Panc1 (cell line): ENCODE measurements at places on chromosomes 13 and 19. TPM values are rescaled to one million over a fixed set of nuclear protein-coding genes. Genes with fewer than 3 reads are reported as not detected.

DNA sequence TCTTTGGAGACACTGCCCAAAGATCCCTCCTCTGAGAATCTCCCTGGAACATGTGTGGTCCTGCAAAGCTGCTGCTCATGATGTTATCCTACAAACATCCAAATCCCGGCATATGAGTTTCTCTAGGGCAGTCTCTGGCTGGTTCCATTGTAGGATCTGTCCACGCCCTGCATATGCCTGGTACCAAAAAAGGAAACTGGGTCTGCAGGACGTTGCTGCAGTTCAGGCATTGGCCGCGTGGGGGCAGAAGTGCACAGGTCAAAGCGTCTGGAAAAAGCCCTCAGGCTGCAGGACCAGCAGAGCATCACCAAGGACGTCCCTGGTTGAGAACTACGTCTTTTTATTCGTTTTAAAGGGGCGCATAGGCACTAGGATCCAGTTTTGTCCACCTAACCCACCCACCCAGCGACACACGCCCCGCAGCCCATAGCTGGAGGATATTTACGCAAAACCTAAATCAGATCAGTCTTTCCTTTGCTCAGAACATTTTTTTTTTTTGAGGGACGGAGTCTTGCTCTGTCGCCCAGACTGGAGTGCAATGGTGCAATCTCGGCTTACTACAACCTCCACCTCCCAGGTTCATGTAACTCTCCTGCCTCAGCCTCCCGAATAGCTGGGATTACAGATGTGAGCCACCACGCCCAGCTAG lies 12.9 kb upstream of the ZNF564 start:
- H3K27ac ChIP-seq: no peak overlapping the region
- peak; percentile 69 for DNase-seq
- no peaks in the 10 kb centered on the region for H3K27me3 ChIP-seq
- no peak overlapping the region for H3K4me3 ChIP-seq
- H3K36me3 ChIP-seq: no peaks in the 10 kb centered on the region

The CTXN1 gene
- 89.4 TPM for total RNA-seq

The RGS9BP gene
- total RNA-seq: 1.3 TPM

The NCAN gene
- total RNA-seq: 0.15 TPM

DNA sequence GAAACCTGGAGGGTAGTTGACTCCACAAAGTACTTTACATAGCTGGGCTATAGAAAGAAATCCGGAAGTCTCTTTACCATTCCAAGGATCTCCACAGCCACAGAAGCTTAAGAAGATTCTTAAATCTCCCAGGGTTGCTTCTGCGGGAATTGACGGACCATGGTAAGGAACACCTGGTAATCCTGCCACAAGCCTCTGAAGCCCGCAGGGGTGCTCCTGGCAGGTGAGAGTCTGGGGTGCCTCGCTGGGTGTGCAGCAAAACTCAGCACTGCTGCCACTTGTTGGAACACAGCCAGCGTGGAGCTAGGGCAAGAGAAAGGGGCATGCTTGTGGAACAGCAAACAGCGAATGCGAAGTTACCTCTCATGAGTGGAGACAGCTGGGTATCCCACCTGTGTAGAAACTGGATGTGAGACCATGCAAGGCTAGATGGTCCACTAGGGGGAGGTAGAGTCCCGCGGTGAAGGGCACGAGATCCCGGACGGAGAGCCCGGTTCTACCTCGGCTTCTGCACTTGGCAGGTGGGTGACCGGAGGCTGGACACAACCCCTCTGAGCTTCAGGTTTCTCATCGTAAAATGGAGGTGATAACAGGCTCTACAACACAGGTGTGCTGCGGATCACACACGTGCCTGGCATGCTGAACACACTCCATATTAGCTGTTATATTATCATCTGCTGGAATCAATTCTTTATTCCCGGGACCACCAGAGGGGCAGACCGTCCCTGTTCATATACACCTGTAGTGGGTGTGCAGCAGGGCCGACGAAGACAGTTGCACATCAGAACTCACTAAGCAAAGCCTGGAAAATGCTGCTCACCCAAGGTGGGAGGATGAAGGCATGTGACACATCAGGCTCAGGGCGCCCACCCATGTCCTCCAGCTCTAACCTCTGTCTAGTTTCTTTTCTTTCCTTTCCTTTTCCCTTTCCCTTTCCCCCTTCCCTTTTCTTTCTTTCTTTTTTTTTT lies 24.1 kb upstream of the UBAC2 start:
- H3K27me3 ChIP-seq: no peaks in the 10 kb centered on the region; the same call in 1 of the 2 replicates
- peak; percentile 46 for DNase-seq
- no peak overlapping the region for H3K4me3 ChIP-seq
- no peaks in the 10 kb centered on the region for H3K36me3 ChIP-seq
- H3K4me1 ChIP-seq: no peaks in the 10 kb centered on the region

GRCh38 chr13:51608857-51609406 lies 24.7 kb downstream of the WDFY2 start:
- no peaks in the 10 kb centered on the region for H3K27me3 ChIP-seq
- no peaks in the 10 kb centered on the region for H3K36me3 ChIP-seq
- H3K27ac ChIP-seq: no peak overlapping the region
- no peak overlapping the region for H3K4me3 ChIP-seq
- DNase-seq: no peak
